Stimulated activated CD8-positive, alpha-beta memory T cell treated with anti-CD3 and anti-CD28 coated beads, Interleukin-2, amount 100 ng/mL, for 1 hour (primary cell): ENCODE measurements at places on chromosomes 1 and 21.

- no peak for DNase-seq
Observed at GRCh38 chr1:39105841-39106765, 80.0 kb downstream of the NDUFS5 start.

- no peak for DNase-seq
Observed at GRCh38 chr1:210311726-210312493, 16.8 kb upstream of the HHAT start.

GRCh38 chr1:188660572-188660971 is 1817.1 kb downstream of the BRINP3 start:
- DNase-seq, result no peak

GRCh38 chr1:9676815-9677393 is 25.4 kb downstream of the PIK3CD start:
- no peak for DNase-seq

GRCh38 chr21:24259241-24259640 is 1348.0 kb downstream of the MRPL39 start:
- DNase-seq, result no peak

DNA sequence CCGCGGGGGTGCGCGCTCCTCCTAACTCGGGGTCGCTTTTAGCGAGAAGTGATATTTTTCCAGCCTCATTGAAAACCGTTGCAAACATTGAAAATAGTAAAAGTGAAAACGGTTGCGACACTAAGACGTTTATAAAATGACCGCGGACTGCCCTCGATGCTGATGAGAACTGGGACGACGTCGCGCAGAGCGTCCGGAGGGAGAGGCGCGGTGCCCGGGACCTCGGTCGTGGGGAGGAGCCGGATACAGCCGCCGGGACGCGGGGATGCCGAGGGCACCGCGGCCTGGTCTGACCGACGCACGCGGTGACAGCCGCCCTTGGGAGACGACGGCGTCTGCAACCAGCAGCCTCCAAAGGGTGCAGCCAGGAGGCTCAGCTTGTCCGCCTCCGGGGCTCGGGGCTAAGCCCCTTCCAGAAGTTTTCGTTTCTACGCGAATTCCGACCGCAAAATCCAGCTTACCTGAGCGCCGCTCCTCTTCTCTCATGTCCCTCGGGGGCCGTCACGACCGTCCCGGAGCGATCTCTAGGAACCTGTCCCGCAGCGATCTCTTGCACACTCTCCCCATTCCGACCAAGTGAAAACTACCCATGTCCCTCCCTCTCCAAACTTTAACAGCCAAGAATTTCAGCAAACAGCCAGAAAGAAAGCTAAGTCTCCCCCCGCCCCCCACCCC is 144.4 kb upstream of the ETS2 start:
- DNase-seq, result no peak

DNA sequence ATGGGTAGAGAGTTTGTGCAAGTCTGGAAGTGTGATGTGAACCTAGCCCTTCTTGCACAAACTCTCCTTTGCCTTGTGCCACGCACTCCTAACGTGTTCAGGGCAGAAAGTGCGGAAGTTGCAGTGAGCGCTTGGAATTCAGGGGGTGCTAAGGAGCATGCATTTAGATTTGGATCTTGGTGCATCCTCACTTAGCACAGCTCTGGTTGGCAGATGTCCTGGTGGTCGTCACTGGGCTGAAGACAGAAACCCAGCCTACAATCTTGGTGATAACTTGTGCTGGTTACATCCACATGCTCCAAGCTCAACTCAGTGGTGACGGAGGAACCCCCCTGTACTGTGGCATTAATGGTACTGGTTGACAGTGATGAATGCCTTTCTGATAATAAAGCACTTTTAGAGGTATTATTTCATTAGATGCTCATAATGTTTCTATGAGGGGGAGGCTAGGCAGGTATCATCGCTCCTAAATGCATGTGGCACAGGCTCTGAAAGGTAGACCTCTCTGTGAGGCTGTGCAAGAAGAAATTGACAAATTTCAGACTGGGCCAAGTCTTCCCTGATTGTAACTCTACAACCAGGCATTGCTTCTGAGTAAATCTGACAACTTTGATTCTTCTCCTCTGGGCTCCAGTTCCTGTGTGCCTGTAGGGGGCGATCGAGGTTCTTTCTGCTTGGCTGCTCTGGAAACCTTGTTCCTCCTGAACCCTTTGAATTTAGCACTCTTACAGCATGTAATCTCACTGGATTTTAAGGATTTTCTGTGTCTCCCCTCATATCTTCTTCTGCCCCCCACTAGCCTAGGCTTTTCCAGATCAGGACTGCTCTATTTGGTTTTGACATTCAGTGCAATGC is 40.6 kb downstream of the MAPKAPK2 start:
- no peak for DNase-seq

DNA sequence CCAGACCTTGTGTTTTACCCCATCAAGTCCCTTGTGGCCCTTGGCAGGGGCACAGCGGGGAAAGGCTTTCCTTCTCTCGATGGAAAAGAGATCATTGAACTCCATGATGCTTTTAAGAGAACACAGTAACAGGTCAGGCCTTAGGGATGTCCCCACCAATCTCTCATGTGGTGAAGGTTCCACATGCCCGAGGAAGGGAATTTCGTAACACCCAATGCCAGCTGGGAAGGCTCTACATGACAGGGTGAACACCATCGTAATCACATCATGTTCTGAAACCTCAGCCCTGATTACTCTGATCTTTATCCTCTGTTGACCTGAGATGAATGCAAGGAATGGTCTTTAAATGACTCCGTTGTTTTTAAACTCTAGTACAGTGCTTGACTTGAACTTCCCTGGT is 105.5 kb upstream of the SPAG17 start:
- DNase-seq, result no peak

GRCh38 chr21:38721055-38721454 is 84.7 kb upstream of the ETS2 start:
- DNase-seq, result no peak

DNA sequence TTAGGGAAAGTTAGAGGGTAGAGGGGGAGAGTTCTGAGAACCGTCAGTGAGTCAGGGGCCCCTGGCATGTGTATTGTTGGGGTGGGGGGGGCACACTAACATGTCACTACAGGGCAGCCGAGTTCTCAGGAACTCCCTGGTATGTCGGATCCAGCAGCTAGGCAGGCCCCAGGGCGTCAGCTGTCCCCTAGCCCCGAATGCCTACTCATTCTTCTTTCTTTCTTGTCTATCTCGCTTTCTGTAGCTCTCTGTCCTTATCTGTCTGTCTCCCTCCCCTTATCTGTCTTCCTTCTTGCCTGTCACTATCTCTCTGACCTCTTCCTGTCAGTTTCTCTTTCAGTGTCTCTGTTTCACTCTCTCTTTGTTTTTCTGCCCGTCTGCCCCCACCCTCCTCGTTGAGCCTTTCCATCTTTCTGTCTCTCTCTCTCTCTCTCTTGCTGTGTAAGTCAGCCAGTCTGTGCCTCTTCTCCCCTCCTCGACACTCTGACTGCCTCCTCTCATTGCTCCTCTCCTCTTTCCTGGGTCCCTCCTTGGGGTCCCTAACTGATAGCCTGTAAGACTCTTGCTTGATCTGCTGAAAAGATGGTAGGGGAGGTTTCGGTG is 2.4 kb downstream of the NTRK1 start:
- no peak for DNase-seq

DNA sequence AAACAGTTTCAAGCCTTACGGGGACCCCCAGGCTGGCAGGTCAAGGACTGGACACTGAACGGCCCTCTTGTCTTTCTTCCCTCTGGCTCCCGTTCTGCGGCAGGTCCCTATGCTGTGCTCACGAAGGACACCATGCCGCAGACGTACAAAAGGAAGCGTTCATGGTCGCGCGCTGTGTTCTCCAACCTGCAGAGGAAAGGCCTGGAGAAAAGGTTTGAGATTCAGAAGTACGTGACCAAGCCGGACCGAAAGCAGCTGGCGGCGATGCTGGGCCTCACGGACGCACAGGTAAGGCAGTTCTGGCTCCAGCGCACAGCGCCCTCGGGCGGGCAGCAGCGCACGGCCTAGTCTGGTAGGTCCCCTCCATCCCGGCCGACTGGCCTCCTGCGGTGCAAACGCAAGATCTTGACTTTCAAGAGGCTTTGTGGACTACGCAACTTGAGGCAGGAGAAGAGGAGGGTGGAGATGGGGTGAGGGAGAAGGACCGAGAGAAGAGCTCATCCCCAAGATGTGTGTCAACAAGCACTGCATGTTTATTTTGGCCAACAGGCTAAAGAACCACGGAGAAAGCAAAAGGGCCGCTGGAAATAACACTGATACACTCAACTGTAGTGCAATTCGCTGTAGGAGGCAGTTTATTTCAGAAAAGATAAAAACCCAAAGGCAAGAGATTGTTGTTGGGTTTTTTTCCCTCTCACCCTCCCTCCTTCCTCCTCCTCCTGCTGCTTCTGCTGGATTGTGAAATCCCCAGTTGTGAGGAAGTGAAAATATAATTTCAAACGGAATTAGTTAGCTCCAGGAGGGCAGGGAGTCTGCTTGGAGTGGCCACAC is 3.0 kb downstream of the HLX start:
- no peak for DNase-seq

DNA sequence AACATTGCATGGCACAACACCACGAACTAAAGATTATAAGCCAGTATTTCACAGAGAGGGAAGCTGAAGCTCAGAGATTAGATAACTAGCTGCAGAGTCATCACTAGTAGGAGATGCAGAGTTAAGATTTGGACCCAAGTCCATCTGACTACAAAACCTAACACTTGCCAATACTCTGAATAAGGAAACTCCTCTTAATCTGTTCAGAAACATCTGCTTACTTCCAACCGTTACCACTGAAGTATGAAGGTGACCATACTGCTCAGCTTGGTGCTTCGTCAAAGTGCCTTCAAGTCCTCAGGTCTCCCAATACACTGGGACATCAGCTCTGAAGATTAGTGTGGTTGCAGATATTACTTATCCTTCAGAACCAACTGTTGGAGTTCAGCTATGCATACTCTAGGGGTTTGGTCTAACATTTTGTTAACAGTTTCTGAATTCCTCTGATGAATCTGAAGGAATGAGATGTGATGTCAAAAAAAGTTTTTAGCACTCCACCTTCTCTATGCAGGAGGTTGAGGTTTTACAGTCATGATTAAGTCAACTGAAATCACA is 179.6 kb downstream of the TPR start:
- no peak for DNase-seq

DNA sequence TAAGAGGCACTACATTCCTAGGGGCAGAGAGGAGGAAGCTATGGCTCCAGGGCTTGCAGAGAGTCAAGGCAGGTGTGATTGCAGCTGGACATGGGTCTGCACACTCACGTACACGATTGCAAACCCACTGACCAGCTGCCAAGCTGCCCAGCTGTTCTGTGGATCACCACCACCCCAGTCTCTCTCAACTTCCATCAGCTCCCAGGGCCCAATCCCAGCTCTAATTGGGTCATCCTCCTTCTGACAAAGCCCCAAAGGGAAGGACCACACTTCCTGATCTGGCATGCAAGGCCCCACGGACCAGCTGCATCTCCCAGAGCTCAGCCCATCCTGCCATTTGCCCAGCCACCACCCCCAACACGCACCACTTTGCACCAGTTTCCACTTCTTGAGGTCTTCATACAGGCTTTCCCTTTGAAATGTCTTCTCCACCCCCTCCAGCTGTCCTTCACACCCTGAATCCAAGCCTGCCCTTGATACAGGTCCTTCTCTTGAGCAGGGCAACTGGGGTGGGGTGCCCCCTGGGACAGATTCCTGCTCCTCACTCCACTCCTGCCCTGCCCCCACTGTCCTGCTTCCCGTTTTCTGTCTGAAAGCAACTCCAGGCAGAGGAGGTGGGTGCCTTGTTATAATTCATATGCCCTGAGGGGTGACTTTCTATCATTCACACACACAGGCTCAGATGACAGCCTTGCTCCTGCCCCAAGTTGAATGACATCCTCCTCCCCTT is 179.4 kb upstream of the EDN2 start:
- no peak for DNase-seq

DNA sequence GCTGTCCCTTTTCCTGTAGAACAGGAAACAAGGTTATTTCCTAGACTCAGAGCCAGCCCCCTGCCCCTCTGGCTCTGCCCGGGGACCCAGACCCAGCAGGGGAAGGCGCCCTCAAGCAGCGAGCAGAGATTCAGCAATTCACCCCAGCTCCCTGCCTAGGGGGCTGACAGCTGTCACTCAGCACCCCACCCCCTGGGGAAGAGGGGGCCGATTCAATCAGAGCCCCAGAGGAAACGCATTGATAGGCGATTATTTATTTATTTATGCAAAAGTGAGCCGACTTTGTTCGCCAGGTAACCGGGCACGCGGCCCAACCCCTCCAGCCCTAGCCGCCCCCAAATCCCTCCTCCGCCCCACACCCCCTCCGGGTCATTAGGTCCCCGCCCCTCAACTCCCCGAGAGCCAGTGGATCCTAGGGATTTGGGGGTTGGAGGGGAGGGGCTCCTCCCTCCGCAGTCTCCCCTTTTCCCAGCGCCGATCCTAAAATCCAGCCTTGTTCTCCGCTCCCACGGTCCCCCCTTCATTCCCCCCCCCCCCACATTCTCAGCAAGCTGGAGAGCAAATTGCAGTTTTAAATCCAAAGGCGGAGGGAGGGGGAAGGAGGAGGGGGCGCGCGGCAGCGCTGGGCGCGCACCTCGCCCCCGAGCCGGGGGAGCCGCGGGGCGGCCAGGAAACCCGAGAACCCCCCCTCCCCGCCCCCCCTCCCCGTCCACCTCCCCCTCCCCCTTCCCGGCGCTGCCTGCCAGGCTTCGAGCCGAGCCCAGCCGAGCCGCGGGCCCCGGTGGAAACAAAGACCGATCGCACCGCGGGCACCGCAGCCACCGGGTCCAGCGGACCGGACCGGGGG is 1.3 kb downstream of the AHDC1 start:
- no peak for DNase-seq

- DNase-seq, result no peak
Observed at GRCh38 chr1:216847397-216848036, 124.3 kb upstream of the ESRRG start.

DNA sequence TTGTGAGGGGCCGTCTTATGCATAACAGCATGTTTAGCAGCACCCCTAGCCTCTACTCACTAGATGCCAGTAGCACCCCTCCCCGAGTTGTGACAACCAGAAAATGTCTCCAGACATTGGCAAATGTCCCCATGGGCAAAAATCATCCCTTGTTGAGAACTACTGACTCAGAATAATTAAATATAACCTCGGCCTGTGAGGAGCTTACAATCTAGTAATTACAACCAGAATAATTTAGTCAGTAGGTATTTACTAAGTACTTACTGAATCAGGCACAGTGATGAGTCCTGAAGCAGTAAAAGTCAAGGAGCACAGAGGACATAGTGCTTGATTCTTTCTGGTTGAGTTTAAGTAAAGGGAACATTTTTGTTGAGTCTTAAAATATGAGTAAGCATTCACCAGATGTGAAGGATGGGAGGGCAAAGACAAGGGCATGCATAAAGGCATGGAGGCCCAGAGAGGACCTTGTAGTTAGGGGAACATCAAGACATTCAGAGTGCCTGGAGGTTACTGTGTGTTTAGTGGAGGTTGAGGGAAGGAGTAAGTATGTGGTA is 44.1 kb upstream of the KCNQ4 start:
- DNase-seq, result no peak

- DNase-seq, result no peak
Observed at GRCh38 chr1:205665201-205666045, 14.9 kb downstream of the SLC45A3 start.

DNA sequence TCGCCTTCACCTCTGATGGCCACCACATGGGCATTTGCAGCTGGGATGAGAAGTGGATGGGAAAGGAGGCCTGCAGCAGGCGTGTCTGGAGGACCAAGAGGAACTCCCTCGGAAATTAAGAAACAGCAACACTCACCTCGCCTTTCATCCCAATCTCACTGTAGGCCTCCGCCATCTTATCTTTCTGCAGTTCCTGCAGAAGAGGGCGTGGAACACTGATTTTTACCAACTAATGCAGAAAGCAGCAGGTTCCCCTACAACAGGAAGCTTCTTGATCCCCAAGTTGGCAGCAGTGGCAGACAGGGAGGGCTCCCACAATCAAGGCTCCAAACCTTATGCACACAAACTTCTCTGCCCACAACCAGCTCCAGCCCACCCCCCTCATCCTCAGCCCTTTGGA is 84.4 kb downstream of the CD247 start:
- no peak for DNase-seq
